ENCODE measurements at places on chromosomes 1 and 21. TPM values are rescaled to one million over a fixed set of nuclear protein-coding genes. Genes with fewer than 3 reads are reported as not detected.

The S100A5 gene
- total RNA-seq = not detected

The SH2D5 gene
- 1.6 TPM for total RNA-seq

The S100A16 gene
- total RNA-seq = 406 TPM

The LIN28A gene
- not detected for total RNA-seq

The DENND4B gene
- 14.9 TPM for total RNA-seq
